GM06990 (cell line): ENCODE measurements at places on chromosomes 4 and X.

GRCh38 chr4:121711263-121712000, 14.7 kb upstream of the ANXA5 start:
- DNase-seq, result peak; percentile 48

DNA sequence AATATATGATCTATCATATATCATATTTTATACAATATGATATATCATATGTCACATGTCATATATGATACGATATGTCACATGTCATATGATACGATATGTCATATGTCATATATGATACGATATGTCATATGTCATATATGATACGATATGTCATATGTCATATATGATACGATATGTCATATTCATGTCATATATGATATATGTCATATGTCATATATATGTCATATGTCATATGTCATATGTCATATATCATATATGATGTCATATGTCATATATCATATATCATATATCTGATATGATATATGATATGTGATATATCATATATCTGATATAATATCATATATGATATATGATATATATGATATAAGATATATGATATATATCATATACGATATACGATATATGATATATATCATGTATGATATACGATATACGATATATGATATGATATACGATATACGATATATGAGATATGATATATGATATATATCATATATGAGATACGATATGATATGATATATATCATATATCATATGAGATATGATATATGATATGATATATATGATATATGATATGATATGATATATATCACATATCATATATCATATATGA, 122.3 kb upstream of the USP9X start:
- no peak for DNase-seq

DNA sequence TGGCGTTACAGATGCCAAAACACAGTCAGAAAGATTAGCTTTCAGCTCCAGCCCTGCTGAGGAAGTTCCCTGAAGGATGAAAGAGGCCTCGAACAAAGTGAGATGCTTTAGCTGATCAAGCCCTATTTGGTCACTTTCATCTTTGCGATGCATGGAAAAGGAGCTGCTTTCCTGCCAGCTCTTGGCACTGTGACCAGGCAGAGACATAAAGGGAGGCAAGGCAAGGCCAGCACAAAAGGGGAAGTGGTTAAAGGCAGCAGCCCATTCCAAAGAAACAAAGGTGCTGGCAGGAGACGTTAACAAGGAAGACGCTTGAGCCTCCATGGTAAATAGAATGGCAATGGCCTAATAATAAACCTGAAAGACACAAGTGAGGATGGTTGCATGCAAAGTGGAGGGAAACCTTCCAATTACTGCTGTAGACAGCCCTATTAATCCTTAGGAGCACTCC, 617.1 kb upstream of the INTU start:
- no peak for DNase-seq

DNA sequence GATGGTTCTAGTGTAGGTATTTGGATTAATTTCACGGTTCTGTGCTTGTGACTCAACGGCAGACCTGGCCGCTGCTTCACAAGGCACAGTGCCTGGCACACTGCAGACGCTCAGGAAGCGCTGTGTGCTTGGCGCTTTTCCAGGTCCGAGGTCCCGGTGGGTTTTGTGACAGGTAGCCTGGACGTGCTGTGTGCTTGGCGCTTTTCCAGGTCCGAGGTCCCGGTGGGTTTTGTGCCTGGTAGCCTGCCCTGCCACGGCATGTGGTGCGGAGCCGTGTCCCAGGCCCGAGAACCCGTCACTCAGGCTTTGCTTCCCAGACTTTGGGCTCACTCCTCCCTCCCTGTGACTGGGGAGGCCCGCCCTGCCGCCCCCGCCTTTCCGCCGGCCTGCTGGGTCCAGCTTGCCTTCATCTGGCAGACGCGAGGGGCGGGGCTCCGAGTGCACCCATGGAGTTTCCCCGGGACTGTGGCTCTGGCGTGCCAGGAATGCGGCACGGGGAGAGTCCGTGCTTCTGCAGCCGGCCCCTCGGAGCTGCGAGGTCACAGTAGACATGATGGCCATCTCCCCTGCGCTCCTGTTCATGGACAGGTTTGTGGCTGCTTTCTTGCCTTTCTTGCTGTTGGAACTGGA, 44.2 kb downstream of the TBC1D14 start:
- no peak for DNase-seq

DNA sequence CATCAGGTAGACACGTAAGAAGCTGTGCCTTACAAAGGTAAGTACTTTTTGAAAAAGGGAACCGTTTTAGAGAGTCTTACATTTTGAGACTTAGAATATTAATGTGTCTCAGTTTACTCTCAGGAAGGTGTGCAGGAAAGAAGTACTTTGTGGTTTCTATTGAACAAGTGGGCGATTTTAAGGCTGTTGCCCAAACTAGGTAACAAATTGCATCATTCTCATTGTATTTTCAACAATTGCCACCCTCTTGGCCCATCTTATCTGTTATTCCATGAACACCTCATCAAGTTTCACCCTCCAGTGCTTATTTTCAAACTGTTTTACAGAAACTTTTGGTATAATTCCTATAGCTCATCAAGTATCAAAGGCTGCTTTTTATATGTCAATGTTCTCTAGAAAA, 158.3 kb downstream of the SLC4A4 start:
- DNase-seq, result no peak

DNA sequence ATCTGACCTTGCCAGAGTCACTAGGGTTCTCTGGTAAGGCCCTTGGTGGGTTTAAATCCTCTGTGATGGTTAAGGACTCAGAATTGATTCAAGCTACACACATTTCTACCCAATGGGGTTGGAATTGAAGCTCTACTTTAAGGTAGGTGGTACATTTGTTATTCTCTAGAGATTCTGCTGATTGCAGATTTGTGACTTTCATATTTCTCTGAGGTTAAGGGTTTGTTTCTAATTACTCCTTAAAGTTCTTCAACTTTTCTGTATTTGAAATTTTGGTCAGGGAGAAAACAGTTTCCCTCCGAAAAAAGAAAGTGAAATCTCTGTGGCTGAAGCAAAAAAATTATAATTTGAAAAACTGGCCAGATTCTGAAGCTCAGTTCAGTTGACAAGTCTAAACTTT, 25.8 kb upstream of the USP46 start:
- no peak for DNase-seq

GRCh38 chrX:23664496-23664895, 2.8 kb upstream of the PRDX4 start:
- no peak for DNase-seq

DNA sequence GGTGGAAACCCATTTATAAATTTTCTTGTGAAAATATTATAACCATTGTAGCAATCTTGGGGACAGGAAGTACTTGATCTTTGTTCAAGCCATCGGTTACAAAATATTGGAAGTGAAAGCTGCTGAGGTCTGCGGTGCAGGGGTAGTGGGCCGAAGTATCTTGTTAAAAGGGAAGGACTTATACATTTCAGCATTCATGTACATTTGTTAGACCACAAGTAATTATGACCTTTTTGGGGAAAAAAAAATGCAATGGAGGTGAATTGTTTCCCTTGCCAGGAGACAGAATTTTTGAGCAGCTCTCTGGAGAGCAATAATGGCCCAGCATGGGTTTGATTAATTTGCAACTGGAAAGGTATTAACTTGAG, 121.3 kb downstream of the EGF start:
- peak; percentile 36 for DNase-seq

GRCh38 chr4:184884883-184885282, 59.1 kb upstream of the ACSL1 start:
- DNase-seq, result no peak

DNA sequence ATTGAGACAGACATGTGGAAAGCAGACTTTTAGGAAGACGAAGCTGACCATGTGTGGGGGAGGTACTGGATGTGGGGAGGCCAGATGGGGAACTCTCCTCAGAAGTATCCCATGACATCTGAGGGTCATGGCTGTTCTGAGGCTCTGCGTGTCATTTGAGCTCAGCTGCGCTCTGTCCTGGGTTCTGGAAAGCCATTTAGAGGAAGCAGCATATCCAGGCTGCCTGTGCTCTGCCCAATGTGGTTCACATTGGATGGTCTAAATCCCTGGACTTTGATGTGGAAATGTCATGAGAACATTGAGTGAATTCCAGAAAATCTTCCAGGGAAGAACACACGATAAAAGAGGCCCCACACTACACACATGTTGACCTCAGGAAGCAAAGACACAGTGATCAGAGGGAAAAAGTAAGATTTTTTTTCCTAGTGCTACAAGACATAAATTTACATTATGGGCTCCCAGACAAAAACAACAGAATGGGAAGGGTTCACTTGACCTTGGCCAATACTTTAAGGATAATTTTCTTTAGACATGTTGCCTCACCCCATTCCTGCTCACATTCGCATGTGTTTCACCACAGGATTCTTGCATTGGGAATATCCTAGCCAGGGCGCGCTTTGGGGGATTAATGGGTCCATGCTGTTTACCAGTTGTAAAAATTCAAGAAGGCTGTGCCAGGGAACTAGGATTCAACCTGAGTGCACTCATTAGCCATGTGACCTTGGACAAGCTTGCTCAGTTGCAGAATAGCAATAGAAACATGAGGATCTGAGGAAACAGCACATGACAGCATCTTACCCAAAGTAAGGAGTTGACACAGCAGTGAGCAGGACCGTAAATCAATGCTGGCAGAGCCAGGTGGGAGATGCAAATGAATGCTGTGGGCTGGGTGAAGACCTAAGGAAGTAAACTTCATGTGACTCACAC, 73.2 kb upstream of the C1QTNF7 start:
- no peak for DNase-seq

DNA sequence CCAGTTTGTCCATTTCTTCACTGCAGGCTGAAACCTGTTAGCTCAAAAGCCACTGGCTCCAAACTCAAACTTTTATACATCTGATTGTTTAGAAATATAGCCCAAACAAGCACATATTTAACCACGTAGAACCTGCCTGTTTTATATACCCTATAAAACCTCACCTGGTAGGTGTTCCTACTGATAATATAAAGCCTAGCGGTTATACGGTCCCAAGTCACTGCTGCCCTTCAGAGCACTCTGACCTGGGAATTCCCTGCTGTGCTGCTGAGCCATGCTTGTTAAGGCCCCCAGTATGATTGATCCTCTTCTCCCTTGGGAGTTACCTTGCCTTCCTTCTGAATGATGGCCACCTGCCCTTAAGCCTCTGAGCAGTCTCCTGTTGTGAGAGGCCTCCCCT, 432.8 kb upstream of the LCORL start:
- no peak for DNase-seq

DNA sequence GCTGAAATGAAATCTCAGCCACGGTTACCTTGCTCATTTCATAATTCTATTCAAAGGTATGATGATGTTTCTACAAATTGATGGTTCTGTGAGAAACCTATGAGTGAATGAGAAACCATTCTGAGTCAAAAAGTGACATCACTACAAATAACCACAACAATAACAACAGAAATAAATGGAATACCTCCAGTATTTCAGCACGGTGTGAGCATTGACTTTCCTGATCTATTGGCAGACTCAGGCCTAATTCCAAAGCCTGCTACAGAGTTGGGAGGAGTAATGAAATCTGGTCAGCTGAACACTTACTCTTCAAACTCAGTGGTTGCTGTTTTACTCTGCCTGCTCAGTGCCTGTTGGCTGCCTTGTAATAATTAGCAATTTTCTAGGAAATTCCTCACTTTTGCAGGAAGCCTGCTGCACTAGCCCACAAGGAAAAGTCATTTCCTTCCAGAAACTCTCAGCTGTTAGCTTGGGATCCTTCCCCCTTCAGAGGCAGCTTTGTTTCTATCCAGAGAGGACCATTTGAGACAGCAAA, 18.8 kb upstream of the SYNPO2 start:
- DNase-seq, result no peak

- DNase-seq, result no peak
These were observed 19.8 kb upstream of the FAM9A start for GRCh38 chrX:8820910-8821527.

DNA sequence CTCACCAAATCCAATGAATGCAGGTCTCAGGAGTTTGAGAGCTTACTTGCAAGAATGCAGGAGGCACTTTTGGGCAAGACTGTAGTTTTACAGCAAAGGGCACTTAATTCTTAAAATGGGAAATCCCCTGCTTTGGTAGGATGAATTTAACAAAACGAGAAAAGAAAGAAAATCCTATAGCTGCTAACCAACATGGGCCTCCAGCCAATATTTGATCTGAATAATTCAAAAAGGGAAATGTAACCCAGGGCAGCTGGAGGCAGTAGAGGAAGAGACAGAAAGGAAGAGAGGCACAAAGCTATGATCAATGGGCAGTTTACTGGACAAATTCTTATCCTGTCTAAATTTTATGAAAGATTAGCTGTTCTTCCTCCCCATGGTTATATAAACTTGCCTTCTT, 142.3 kb downstream of the SH3KBP1 start:
- no peak for DNase-seq

DNA sequence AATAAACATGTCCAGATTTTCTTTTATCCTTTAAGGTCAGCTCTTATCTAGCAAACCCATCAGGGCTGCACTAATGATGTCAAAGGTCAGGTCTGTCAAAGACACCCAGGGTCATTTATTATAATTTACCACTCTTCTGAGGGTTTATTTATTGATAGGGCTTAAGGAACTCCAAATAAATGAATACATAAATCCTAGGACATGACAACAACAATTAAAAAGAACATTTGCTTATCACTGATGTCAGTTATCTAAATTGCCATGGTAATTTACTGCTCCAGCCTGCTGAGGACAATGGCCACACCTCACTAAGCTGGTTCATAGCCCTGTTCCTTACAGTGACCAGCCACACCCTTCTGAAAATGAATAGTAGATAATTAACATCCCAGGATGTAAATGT, 317.1 kb downstream of the UNC5C start:
- no peak for DNase-seq

DNA sequence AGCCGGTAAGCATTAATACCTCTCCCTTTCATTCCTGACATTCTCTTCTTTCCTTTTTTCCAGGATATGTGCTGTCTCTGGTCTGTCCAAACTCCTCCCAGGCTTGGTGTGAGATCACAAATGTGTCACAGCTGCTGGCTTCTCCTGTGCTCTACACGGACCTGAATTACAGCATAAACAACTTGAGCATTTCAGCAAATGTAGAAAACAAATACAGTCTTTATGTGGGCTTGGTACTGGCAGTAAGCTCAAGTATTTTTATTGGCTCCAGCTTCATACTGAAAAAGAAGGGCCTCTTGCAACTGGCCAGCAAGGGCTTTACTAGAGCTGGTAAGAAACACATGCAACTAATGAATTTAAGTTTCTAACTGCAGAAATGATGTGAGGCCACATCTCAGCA, 8.4 kb downstream of the NIPAL1 start:
- DNase-seq, result no peak

DNA sequence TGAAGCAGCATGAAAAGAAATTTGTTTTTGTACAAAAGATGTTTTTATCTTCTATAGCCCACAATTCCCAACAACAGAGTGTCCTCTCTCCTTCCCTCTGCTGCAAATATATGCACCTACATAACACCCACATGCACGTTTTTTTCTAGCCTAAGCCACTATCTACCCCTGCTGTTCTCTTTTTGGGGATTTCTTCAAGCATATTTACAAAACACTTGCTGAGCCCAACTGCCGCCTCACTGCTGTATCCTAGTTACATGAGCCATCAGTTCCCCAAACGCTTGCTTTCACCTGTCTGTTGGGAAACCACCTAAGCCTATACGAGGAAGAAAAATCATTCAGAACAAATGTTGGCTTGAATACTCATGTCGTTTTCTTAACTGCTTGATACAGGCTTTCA, 127.2 kb downstream of the CHRNA9 start:
- DNase-seq, result peak; percentile 37
